ENCODE measurements at places on chromosomes 1 and 21.

- no peak for DNase-seq
Measured at GRCh38 chr1:11070876-11071275, 11.1 kb upstream of the SRM start.

- DNase-seq = no peak
Measured at GRCh38 chr1:44810101-44810761, 1.9 kb downstream of the BTBD19 start.

DNA sequence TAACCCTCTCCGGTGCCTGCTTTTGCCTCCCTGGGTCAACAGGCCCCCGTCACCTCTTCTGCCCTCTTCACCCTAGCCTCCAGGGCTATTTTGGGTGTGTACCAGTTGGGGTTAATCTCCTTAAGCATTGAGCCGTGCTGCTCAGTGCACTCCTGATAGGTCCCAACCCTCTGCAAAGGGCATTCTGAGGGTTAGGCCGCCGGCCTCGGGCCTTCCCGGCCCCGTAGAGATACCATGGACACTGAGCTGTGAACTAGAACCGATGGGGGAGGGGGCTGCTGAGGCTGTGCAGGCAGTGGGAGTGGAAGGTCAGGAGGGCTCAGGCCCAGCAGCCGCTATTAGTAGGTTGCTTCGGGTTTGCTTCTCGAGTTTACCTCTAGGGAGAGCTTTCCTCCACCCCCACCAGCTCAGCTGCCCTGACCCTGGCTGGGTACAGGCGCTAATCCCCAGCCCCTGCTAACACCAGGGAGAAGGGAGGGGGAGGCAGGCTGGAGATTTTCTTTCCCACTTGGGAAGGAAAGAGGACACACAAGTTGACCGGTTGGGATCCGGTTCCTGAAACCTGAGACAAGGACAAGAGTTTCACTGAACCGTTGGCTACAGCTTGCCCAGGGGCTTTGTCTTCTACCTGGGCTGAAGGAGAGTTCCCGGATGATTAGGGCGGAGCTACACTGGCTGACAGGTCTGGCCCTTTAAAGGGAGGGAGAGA is 4.8 kb downstream of the LMOD1 start:
- DNase-seq = no peak

- DNase-seq = no peak
Measured at GRCh38 chr1:101242324-101243050, 5.7 kb downstream of the S1PR1 start.

- no peak for DNase-seq
Measured at GRCh38 chr21:38965241-38965640, 159.5 kb downstream of the ETS2 start.

DNA sequence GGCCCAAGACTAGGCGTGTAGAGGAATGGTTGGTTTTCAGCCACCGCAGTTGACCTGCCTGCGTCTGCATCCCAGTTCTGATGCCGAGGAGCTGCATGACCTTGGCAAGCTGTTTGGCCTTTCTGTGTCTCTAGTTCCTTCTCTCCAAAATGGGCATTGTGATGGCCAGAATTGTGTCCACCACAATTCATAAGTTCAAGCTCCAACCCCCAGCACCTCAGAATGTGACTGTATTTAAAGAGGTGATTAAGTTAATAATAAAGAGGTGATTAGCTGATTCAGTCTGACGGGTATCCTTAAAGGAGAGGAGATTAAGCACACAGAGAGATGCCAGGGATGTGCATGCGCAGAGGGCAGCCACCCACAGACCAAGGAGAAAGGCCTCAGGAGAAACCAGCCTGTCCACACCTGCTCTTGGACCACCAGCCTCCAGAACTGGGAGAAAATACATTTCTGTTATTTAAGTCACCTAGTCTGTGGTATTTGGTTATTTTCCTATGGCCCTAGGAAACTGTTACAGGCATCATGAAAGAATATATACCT is 28.5 kb downstream of the MAB21L3 start:
- no peak for DNase-seq

DNA sequence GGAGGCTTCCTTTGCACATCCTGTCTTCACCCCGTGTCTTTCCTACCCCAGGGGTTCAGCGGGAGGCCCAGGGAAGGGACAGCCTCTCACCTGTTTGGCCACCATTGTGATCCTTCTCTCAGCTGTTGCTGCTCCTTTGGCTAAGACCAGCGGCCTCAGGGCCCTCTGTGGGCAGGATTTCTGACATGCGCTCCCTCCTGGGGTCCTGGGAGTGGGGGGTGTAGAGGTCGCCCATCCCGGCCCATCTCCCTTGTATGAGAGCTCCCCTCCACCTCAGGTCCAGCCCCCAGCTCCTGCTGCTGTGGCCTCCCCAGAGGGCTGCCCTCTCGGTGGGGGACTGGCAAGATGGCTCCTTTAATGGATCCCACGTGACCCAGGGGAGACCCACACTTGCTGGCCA is 120.5 kb downstream of the PRDM2 start:
- no peak for DNase-seq

DNA sequence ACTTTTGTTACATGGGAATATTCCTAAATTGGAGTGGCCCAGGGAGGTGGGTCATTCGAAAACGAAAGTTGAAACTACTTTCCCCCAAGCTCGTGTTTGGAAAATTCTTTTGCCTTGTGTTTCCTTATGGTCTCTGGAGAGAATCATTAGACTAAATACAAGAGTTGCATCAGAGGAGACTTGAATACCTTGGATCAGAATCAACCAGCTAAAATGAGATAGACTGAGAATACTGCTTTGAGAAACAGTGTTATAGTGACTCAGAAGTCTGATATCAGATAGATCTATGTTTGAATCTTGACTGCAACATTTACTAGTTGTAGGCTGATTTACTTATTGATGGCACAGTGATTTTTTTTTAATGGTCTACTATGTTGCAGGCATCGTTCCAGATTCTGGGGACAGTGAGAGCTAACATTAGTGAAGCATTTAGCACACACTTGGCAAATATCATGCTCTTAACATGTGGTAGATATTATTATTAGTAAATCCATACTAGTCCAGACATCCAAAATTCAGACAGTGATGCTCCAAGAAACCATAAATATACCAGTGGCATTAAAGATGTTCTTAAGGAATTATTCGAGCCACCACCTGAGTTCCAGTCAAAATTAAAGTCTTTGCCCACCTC is 12.9 kb upstream of the ACTN2 start:
- no peak for DNase-seq

DNA sequence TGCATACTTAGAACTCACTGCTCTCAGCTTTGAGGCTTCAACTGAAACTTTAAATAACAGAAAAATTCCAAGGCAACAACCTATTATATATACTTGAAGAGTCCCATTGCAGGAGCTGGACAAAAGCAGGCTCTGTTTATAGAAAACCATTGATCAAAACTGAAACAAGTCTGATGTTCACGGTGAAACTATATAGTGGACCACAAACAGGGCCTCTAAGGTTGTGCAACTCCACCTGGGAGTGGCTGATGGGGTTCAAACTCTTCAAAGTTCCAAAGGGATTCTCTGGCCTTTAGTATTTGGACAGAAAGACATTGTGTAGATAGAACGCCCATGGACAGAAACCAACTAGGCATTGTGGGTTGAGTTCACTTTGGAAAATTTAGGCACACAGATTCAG is 140.3 kb downstream of the ZC3H11B start:
- no peak for DNase-seq

GRCh38 chr1:93743465-93743864 is 61.8 kb upstream of the BCAR3 start:
- no peak for DNase-seq

- DNase-seq = no peak
Measured at GRCh38 chr1:154413177-154413783, 8.1 kb downstream of the IL6R start.

DNA sequence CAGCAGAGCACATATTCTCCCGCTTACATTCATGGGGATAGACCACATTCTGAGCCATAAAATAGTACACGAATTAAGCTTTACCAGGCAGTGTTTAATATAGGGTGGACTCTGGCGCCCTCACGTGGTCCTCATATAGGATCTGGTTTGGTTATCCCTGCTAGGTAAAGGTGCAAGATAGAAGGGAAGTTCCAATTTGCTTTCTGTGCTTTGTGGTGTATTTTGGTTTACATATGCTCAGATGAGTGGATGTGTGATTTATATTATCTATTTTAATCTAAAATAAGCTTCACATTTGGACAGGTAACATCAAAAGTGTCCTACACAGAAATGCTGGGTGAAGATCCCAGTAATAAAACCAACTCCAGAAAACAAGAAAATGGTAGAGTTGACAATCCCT is 3.6 kb downstream of the CR1 start:
- peak; percentile 51 for DNase-seq

DNA sequence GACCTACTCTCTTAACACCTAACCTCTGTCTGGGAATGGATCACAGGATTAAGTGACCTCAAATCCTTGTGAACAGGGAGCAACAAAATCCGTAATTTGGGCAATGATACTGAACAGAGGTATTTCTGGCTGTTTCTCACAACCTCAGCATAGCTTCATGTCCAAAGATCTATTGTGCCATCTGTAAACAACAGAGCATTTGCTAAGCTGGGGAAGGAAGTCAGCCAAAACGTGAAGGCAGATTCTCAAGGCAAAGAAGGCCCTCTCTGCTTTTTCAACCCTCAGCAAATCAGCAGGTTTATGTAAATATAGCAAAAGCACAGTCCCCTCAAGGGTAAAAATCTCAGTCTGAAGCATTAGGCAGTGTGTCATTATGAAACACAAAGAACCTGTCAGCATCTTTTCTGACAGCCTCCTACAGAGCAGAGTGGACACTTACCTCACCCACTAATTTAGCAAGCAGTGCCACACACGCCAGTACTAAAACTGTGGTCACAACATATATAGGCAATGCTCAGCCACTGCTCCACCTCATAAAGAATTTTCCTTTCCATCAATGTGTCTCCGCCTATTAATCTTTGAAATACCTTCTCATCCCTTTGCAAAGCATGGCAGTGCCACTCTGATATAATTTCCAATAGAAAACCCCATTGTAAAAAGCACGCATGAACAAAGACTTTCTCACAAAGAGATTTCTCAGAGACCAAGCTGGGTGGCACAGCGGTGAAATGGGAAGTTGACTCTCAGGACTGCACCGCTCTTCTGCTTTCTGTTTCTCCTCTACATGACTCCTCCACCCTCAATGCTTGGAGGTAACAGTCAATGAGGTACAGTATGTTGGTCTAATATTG is 188.0 kb downstream of the RERE start:
- no peak for DNase-seq

GRCh38 chr1:56453417-56454078 is 125.8 kb downstream of the PLPP3 start:
- DNase-seq = no peak

DNA sequence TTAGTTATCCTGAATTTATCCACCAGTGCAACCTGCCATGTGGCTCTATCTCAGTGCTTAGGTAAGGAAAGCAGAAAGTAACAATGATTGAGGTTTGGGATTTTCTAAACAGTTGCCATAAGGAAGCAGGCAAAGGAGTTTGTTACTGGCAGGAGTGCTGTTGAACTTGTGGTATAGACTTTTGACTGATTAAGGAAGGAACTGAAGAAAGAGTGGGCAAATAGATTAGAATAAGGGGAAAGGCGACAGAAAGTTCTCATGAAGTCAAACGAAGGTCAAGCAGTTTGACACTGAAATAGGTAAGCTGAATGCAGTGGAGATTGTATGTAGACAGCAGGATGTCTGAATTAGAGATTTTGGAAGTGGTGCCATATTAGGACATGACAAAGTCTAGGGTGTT is 24.2 kb upstream of the CR2 start:
- DNase-seq = no peak

- DNase-seq = no peak
Measured at GRCh38 chr1:29855561-29856160, 619.3 kb downstream of the PTPRU start.

All from right renal pelvis (tissue), 4 donors.